Stimulated activated CD8-positive, alpha-beta memory T cell treated with anti-CD3 and anti-CD28 coated beads, Interleukin-12 subunit alpha, Interleukin-12 subunit beta, amount 100 ng/mL, for 1 hour (primary cell): ENCODE measurements at places on chromosomes 4 and X.

DNA sequence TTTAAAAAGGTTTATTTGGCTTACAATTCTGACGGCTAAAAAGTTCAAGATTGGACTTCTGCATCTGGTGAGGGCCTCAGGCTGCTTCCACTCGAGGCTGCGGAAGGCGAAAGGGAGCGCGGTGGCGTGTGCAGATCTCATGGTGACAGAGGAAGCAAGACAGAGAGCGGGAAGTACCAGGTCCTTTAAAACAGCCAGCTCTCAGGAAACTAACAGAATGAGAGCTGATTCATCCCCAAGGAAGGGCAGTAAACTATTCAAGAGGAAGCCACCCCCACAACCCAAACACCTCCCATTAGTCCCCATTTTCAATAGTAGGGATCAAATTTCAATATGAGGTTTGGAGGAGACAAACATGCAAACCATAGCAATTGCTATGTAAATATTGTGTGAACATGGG is 2144.2 kb upstream of the AGA start:
- DNase-seq = no peak

DNA sequence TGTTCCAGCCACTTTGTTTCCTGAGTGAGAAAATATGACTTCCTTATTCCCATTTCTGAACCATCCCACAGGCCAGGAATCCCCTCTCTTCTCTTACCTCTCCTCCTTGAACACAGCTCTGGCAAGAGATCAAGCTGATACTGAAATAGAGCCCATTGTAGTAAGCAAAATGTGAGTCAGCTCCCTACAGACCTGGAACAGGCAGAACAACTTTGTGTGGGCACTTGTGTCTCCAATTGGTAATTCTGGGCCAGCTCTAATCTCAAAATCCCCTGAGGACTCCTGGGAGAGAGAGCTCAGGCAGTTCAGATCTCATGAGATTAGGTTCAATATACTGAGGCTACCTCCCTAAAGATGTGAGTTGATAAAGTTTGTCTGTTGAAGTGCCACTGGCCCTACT is 213.5 kb downstream of the GUCY2F start:
- no peak for DNase-seq

- DNase-seq = no peak
Observed at GRCh38 chrX:70479247-70479921, 34.7 kb downstream of the DLG3 start.

- DNase-seq = peak; percentile 16
Observed at GRCh38 chr4:107913283-107913899, 18.0 kb upstream of the CYP2U1 start.

GRCh38 chr4:58325070-58325469 is 1214.9 kb upstream of the IGFBP7 start:
- DNase-seq = no peak

DNA sequence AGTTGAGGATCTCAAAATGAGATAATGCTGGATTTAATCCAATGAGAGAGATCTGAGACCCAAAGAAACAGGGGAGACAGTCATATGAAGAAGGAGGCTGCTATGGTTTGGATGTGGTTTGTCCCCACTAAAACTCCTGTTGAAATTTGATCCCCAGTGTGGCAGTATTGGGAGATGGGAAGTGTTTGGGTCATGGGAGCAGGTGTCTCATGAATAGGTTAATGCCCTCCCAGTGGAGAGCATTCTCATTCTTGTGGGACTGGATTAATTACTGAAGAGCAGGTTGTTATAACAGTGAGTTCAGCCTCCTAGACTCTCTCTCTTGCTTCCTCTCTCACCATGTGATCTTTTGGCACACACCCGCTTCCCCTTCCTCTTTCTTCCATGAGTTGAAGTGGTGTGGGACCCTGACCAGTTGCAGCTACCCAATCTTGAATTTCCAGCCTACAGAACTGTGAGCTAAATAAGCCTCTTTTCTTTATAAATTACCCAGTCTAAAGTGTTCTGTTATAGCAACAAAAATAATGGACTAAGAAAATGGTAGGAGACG is 70.3 kb downstream of the PPEF2 start:
- DNase-seq = no peak

DNA sequence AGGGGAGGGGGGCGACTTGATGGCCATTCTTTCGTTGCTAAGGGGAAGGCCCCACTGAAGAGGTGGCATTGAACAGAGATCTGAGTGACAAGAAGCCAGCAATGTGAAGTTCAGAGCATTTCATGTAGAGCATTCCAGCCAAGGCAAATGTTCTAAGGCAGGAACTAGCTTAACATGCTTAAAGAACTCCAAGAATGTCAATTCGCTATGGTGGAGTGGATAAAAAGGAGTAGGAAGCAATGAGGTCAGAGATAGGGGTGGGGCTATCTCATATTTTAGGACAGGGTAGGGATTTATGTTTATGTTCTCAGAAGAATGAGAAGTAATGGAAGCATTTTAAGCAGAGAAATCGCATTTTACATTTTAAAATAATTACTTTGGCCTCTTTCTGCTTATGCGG is 130.9 kb downstream of the TTC29 start:
- DNase-seq = no peak

GRCh38 chrX:136752796-136753195 is 27.9 kb downstream of the ARHGEF6 start:
- DNase-seq = no peak

DNA sequence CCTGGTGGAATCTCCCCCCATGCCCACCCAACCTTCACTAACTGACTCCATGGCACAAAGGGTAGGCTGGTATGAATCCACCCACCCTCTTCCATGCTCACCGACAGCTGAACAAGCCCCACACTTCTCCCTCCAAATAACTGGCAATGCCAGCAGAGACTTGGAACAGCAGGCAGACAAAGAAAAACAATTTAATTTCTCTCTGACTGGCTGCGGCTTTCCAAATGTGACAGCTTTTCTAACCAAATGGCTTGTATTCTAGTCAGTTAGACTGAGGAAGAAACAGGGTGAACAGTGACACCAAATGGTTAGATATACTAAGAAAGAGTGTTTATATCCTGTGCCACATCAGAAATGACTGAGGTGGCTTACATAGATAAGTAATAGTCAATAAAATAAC is 199.3 kb upstream of the ADAMTS3 start:
- no peak for DNase-seq

DNA sequence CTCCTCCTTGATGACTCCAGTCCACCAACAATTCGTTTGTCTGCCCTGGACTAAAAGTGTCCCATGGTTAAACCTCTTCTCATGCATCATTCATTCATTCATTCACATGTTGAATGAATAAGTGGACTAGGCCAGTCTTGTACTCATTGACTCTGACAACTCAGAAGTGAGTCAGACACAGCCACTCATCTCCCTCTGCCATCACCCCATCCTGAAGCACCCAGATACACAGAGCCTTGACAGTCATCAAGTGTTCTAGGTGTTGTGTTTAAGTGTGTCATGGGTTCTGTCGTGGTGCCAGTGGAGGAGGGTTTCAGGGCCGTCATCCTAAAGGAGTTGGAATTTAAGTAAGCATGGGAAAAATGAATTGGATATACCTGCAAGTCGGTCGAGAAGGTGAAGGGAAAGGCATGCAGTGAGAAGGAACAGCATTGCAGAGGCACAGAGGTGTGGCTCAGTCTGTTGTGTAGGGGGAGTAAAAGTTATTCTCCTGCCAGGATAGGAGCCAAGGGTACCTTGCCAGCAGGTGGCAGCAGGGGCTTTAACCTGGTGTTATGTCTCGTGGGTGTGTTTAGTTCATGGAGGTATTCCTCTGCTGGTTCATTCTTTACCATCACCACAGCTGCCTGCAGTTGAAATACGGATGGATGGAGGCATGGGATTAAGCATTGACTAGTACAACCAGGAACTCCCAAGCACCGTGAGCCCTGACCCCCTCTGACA is 18.3 kb downstream of the MAGED2 start:
- no peak for DNase-seq

DNA sequence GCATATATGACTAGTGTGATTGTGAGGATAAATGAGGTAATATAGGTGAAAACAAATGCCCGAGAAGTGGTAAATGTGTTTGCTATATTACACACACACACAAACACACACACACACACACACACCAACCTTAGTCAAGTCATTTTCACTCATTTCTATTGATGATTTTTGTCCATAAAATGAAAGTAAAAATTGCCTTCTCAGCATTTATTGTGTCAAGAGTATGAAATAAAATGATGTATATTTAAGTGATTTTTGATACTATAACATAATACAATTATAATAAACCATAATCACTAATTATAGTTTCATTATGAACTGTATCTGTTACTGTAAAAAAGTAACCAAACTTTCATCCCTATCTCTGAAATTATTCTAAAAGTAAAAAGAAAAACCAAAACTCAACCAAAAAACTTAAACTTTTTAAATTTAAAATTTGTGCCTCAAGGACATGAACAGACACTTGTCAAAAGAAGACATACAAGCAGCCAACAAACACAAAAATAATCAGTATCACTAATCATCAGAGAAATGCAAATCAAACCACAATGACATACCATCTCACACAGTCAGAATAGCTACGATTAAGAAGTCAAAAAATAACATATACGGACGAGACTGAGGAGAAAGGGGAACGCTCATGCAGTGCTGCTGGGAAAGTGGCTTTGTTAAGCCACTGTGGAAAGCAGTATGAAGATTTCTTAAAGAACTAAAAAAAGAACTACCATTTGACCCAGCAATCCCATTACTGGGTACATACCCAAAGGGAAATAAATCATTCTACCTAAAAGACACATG is 601.0 kb downstream of the TMA16 start:
- no peak for DNase-seq

GRCh38 chr4:85793233-85793585 is 318.3 kb downstream of the ARHGAP24 start:
- DNase-seq = no peak

- DNase-seq = no peak
Observed at GRCh38 chrX:10676235-10676957, 56.0 kb upstream of the MID1 start.

DNA sequence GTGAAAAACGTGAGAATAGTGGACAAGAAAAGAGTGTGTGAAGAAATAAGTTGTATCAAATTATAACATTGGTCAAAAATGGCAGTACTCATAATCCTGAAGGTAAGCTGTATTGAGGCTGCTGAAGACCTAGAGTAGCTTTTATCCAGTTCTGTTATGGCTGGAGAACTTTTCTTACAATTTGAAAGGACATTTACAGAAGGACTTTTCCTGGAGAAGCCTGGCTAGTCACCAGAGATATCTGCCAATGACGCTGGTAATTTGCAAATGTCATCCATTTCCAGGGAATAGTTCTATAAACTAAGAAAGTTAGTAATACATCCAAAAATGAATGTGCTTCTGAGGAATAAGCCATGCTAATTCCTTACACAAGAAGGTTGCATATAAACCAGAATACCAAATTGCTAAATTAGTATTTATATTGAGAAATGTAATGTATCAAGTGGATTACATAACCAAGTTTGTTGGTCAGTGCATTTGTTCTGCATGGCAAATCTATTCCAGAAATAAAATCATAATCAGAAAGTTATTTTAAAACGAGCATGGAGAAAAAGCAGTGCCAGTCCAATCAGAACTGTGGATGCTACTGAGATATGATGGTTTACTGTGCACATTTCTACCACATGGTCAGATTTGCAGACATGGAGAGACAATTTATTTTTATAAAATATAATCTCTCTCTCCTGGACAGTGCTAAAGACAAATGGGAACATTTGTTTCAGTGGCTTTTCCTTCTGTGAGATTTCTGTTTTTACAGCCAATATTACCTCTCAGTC is 743.7 kb upstream of the HS3ST1 start:
- no peak for DNase-seq

- no peak for DNase-seq
Observed at GRCh38 chr4:7590899-7591298, 156.2 kb upstream of the PSAPL1 start.

GRCh38 chr4:188082796-188083195 is 26.6 kb downstream of the TRIML2 start:
- no peak for DNase-seq

DNA sequence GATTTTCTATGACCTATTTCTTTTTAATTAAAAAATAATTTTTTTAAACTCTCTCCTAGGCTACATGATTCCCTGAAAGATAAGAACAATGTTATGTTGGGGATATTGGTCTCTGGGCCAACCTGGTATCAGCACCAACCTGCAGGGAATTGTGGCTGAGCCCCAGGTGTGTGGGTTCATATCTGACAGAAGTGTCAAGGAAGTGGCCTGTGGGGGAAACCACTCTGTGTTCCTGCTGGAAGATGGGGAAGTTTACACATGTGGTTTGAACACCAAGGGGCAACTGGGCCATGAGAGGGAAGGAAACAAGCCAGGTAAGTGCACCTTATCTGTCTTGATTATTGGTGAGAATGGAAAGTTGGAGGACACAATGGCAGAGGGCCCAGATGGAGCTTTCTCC is 13.5 kb downstream of the HERC3 start:
- no peak for DNase-seq

GRCh38 chr4:182555997-182556418 is 312.8 kb downstream of the TENM3 start:
- no peak for DNase-seq

DNA sequence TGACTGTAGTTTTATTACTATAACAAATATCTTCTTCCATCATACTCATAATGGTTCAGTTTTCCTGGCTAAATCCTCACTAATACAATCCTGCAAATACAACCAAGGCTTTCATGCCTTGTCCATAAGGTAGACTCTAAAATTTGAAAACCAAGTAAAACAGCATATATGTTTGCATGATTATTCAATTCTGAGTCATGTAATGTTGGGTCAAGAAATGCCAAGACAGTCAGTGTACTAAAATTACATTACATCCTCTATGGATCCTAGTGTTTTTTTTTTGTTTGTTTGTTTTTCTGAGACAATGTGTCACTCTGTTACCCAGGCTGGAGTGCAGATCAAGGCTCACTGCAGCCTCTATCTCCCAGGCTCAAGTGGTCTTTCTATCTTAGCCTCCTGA is 38.6 kb upstream of the TEX13D start:
- no peak for DNase-seq

DNA sequence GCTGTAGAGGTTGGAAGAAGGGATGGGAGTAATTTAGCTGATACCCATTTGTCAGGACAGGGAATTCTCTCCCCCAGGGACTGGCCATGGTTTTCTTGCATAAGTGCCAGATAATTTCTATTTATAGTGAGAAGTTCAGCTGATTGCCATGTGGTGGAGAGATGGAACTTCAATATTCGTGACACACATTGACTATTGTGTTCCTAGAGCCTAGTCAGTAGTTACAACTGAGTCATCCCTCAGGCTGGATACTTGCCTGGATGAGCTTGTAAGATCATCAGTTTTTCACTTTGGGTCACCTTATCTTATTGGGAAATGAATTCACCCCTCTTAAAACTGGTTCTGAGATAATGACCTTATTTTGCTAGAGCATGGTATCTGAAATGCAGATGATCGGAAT is 32.2 kb downstream of the CFAP299 start:
- no peak for DNase-seq

DNA sequence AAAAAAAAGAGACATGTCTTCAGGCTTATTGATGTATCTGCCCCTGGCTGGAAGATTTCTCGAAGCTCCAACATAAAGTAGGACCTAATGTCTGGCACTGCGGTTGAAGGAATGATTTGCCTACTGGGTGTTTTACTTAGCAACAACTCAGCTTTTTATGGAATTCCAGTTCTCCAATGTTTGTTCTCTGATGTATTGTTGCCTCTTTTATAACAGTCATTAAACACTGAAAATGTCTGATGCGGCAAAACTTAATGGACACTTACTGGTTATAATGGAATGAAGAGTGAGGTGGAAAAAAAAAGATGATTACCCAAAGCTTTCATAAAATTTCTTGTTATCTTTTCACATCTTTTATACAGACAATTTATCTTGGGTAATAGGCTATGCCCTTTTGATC is 75.6 kb upstream of the ZFP42 start:
- DNase-seq = no peak
